ENCODE measurements at places on chromosomes 6 and 20.

- DNase-seq, result no peak
Measured at GRCh38 chr20:10374036-10374435, 60.0 kb downstream of the MKKS start.

DNA sequence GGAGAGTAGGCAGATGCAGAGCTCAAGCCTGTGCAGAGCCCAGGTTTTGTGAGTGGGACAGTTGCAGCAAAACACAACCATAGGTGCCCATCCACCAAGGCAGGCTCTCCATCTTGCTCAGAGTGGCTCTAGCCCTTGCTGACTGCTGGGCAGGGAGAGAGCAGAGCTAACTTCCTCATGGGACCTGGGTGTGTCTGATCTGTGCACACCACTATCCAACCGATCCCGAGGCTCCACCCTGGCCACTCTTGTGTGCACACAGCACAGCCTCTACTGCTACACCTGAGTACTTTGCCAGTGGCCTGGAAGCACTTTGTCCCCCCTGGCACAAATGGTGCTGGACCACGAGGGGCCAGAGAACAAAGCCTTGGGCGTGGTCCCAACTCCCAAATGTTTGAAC, 7.9 kb upstream of the DEFB125 start:
- no peak for DNase-seq

DNA sequence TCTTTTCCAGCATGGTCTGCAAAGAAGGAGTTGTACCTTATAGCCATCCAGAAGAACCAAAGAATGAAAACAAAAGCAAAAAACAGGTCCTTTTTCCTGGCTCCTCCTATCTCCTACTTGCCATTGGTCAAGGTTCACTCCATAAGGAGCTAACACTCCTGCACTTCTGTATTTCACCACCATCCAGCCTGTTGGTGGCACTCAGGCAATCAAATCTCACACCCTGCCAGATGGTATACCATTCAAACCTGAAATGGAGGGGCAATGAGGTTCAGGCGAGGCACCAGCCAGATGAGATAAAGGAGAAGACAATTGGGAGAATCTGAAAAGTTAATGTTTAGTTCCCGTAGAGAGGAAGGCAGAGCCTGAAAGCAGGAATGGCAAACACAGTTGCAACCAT, 203.8 kb downstream of the ALDH8A1 start:
- DNase-seq, result no peak

- no peak for DNase-seq
Measured at GRCh38 chr20:36309643-36310042, 3.5 kb downstream of the DLGAP4 start.

GRCh38 chr20:49705358-49705757, 8.3 kb downstream of the B4GALT5 start:
- DNase-seq, result no peak

- DNase-seq, result no peak
Measured at GRCh38 chr20:58790454-58790853, 60.2 kb downstream of the GNAS-AS1 start.

- DNase-seq, result no peak
Measured at GRCh38 chr6:140736231-140736630, 1361.8 kb upstream of the CITED2 start.

- DNase-seq, result no peak
Measured at GRCh38 chr20:35978041-35978513, 9.7 kb downstream of the CNBD2 start.

- DNase-seq, result no peak
Measured at GRCh38 chr6:150118627-150119026, 24.2 kb upstream of the PPP1R14C start.

GRCh38 chr6:136415351-136416007, 125.8 kb upstream of the BCLAF1 start:
- no peak for DNase-seq

DNA sequence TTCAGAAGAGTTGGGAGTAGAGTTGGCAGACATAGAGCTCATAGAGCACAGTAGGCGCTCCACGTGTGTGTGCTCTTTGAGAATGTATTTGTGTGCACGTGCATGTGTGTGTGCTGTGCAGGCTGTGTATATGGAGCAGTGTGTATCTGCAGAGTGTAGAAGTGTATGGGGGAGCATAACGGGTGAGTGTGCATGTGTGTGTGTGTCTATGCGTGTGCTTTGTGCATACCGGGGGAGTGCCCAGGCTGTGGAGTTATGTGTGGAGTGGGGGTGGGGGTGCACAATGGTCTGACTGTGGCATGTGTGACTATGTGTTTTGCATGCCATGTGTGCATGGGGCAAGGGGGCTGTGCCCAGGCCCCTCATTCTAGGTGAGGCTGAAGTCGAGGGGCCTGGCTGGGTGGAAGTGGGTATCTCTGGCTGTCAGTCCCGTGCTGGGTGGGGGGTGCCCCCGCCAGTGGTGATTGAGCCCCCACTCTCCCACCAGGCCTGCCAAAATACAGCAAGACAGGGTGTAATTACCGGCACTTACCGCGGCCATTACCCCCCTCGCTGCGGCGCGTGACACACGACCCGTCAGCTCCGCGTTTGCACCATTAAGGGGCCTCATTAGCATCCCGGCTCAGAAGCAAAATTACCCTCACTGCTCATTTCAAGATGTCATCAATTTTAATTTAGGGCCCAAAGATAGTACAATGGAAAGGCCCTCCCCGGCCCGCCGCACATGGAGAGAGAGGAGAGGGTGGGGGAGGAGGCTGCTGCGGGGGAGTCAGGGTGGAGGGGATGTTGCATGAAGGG, 39.1 kb downstream of the MDFI start:
- no peak for DNase-seq

GRCh38 chr6:72861059-72861458, 239.2 kb downstream of the KCNQ5 start:
- no peak for DNase-seq

DNA sequence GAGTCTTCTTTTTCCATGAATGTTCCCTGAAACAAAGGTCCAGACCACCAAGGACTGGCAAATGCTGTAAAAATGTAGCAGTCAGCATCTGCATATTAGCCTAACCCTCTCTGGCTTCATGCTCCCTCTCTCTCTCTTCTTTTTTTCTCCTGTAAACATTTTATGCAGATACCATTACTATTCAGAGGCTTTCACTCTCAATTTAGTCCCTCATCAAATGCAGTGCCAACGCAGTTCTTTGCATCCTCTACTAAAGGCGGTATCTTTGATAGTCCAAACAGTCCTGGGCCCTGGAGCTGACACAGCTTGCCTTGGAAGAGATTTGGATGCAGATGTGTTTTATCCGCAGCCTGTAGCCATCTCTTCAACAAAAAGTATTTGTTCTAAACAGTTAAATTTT, 167.1 kb upstream of the MMS22L start:
- no peak for DNase-seq

GRCh38 chr6:157798851-157799250, 24.2 kb upstream of the SNX9 start:
- no peak for DNase-seq

GRCh38 chr20:52761867-52762266, 210.3 kb upstream of the TSHZ2 start:
- no peak for DNase-seq

GRCh38 chr20:483815-484644, 21.7 kb upstream of the TBC1D20 start:
- no peak for DNase-seq

DNA sequence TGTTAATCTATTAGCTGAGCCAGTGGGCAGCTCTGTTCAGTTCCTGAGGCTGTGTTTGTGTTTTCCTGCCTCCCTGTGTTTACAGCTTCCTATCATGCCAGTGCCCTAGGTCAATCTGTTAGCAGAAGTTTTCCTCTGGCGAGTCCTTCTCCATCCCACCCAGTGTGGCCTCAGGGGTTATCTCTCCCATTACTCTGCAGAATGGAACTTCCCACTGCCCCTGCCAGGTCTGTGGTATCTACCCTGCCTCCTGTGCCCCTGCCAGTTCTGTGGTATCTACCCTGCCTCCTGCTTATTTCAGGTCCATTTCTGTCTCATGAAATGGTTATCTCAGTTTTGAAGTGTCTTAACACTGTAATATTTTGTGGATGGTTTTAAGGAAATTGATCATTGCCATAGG, 63.1 kb downstream of the SLX4IP start:
- DNase-seq, result no peak

DNA sequence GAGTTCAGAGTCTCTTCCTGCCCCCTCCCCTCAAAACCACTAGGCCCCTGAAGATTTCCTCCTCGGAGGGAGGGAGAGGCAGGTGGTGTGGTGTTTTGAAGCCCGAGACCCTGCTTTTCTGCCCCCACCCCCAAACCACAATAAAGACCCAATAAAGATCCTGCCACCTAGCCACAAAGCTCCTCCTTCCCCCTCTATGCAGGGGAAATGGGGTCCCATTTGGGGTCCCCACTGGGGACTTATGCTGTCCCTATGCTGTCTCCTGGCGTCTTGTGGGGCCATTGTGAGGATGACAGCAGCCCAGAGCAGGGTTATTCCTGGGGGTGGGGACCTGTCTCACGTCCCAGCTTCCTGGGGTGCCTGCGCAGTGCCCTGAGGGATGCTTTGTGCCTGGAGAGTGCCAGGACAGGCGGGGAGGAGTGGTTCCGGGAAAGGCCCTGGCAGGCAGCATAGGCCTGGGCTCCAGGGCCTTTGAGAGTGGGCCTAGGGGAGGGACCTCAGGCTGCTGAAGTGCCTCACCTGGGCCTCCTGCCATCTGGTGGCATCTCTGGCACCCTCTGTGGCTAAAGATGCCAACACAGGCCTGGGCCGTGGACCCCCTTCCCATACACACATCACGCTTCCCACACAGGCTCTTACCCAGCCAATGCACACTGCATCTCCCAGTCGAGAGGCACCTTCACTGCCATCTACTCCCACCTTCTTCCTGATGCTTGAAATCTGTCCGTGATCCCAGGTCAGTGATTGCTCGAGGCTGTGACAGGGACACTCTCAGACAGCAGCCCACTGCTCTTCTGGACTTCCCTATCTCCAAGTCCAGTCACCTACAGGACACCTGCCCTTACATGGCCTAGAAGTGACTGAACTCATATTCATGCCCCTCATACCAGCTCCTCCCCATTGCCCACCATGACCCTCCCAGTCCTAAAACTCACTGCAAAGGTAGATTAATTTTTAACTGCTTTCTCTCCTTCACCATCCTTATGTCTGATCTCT, 7.9 kb upstream of the ARMC12 start:
- DNase-seq, result no peak

DNA sequence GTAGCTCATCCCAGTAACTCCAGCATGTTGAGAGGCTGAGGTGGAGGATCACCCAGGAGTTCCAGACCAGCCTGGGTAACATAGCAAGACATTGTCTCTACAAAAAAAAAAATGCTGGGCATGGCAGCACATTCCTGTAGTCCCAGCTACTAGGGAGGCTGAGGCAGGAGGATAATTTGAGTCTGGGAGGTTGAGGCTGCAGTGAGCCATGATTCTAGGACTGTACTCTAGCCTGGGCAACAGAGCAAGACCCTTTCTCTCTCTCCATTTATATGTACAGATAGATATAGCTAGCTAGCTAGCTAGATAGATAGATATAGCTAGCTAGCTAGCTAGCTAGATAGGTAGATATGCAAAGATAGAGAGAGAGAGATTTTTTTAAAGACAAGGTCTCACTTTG, 20.4 kb downstream of the ILRUN start:
- DNase-seq, result no peak

GRCh38 chr20:8395956-8396355, 263.9 kb downstream of the PLCB1 start:
- DNase-seq, result no peak

DNA sequence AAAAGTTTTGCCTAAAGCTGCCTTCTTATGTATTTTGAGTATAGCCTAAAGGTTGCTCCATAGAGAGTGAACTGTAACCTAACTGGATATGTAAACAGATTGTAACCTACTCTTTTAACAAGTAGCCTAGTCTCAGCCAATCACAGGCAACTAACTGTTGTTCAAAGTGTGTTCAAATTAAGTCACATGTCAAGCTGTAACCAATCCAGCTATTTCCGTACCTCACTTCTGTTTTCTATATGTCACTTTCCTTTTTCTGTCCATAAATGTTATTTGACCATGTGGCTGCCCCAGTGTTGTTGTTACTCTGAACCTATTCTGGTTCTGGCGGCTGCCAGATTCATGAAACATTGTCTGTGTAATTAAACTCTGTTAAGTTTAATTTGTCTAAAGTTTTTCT, 47.4 kb upstream of the RNGTT start:
- no peak for DNase-seq

GRCh38 chr6:105301072-105301503, 101.8 kb downstream of the PREP start:
- DNase-seq, result no peak

- no peak for DNase-seq
Measured at GRCh38 chr6:169254456-169255316, 1.0 kb upstream of the THBS2 start.

DNA sequence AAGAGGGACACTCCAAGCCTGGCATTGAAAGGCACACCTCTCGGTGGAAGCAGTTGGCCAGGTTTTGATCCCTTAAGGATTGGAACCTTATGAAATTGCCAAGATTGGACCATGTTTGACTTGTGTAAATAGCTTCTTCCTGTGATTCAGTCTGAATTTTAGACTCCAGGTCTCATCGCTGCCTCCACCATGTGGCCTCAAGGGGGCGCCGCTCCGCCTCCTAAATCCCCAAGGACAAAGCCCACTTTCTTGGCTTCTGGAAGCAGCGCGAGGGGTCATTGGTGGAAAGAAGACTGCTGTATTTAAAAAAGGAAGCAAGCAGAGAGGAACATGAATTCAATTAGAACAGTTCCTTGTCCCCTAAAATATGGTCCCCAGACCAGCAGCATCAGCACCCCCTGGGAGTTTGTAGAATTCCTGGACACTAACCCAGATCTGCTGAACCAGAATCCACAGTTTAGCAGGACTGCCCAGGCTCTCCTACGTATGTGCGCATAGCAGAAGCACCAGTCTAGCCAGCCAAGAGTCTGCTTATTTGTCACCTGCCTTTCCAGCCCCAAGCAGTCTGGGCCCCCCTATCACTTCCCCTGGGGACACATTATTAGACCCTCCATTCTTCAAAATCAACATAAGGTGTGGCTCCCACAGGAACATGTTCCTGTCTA, 108.5 kb downstream of the LY86 start:
- DNase-seq, result no peak
